Activated T-helper 1 cell treated with anti-CD3 and anti-CD28 coated beads, Interleukin-2, amount 50 U/mL, for 16 hours (primary cell): ENCODE measurements at places on chromosomes 7 and 10.

GRCh38 chr7:30166155-30166840, 31.5 kb downstream of the MTURN start:
- DNase-seq: no peak

DNA sequence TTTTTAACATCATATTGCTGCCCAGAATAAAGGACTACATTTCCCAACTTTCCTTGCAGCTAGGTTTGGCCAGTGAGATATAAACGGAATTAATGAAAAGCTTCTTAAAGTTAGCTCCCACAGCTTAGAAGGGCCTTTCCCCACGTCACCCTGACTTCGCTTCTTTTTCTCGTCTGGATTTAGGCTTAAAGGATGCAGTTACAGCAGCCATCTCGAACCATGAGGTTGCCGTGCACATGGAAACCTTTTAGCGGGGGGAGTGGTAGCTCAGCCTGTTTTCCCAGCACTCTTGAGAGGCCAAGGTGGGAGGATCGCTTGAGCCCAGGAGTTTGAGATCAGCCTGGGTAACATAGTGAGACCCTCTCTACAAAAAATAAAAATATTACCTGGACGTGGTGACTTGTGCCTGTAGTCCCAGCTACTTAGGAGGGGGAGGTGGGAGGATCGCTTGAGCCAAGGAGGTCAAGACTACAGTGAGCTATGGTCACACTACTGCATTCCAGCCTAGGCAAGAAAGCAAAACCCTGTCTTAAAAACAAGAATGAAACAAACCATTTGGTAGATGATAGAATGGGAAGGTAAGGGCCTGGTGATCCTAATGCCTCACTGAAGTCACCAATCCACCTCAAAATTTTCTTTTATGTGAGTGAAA, 64.3 kb upstream of the C1GALT1 start:
- no peak for DNase-seq

GRCh38 chr10:12531305-12532220, 182.2 kb downstream of the CAMK1D start:
- no peak for DNase-seq

- DNase-seq: no peak
Observed at GRCh38 chr10:43785252-43785651, 136.6 kb upstream of the ZNF32 start.

DNA sequence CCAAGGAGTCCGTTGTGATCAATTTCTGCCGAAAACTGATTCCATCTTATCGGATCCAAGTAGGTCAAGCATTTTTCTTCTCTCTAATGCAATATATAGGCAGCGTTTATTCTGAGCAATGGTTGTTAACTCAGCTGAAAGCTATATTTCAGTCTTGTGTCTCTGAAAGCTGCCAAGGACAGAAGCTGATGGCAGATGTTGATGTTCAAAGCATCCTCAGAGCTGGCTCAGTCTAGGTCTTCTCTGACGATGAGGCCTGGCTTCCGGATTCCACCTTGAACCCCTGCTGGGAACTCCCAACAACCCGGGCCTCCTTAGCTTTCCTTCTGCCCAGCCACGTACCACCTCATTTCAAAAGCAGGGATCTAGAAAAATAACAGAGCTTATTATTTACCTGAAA, 863.6 kb downstream of the NRG3 start:
- DNase-seq: no peak

- DNase-seq: no peak
Observed at GRCh38 chr7:116683786-116684185, 11.8 kb downstream of the MET start.

DNA sequence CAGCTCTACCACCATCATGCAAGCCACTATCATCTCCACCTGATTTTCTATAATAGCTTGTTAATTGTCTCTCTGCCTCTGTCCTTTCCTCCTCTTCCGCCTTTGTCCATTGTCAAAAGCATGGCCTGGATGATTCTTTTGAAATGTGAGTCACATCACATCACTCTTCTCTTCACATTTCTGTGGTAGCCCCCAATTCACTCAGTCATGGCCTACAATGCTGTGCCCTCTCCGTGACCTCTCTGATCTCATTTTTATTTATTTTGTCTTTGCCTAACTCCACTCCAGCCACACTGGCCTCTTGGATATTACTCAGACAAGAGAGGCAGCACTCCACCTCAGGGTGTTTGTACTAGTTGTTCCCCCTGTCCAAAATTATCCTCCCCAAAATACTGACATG, 4.9 kb upstream of the ABCB4 start:
- DNase-seq: no peak

DNA sequence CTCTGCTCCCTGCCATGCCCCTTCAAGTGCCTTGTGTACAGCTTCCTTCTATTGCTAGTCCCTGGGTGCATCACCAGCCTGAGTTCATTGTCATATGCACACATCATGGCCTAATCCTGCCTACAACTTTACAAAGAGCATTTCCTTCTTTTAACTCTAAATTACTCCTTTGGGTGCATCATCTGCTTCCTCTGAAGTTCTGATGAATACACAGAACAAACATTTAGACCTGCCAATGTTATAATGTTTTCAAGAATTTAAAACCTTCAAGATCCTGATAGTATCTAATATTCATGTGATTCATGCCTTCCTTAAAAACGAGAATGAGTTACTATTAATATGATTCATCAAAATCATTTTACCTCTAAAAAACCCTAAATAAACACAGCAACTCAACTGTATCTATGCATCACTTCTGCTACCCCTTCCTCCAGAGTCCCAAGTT, 357.1 kb downstream of the MAGI2 start:
- no peak for DNase-seq

DNA sequence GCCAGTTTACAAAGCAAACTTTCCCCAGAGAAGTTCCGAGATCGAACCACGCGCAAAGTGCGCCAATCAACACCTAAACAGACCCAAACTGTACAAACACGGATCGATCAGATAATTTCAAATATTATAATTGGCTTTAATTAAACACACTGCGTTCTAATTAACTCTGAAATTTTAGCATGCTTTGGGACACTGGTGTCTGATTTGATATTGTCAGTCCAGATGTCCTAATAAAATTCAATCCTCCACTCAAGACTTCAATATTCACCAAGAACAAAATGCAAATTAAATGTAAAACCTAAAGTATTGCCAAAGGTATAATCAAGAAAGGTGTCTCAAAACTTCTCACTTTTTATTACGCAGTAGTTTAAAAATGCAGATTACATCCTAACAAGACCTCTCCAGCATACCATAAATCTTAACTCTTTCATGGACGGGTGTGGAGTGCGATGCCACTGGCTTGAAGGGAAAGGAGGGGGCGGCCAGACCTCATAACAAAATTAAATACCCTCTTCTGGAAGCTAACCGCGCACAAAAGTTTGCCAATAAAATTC, 5.9 kb upstream of the EBF3 start:
- DNase-seq: no peak

DNA sequence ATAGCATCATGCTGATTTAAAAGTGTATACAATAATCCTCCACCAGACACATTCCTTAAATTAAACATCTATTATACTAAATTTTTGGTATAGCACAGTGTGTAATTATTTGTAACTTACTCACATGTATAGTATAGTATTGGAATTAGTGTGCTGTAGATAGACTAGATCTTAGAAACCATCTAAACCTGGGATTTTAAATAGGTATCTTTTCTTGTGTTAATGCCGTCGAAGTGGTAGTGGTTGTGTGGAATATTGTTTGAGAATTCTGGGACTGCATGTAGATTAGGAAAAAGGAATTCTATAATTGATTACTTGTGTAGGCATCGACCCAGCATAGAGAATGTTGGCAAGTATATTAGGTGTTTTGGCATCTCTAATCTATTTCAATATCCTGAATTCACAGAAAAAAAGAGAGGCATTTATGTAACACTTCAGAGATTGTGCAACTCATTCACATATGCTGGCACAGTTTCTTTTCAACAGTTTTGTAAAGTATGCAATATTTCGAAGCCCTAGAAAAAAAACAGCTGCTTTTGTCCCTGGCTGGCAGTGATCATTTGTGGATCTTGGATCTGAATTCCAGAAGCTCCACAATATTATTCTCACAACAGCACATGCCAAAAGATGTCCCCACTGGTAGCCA, 145.5 kb upstream of the AGR3 start:
- no peak for DNase-seq

- no peak for DNase-seq
Observed at GRCh38 chr10:26841733-26842317, 18.9 kb downstream of the ABI1 start.

- DNase-seq: no peak
Observed at GRCh38 chr7:16404636-16405035, 16.7 kb downstream of the CRPPA start.

DNA sequence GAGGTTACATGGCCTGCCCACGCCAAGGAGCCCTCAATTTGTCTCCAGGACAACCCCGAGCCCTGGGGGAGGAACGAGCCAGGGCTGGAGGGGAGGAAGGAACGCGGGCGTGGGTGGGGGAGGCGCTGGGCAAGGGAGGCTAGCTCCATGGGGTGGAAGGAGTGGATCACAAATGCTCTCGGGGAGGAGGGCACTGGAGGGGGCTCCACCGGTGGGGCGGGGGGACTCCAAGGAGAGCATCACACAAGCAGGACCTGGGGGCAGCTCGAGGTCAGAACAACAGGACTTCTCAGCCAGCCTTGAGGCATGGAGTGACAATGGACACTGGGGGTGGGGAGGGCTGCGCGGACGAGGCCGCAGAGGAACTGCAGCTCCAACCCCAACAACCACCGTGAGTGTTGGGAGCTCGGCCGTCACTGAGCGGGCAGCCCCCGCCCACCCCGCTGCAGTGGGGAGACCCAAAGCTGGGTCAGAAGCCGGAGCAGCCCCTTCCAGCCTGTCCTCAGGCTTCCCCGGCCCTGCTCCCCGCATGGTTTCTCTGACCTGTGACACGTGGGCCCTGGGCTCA, 41.1 kb downstream of the STK32C start:
- no peak for DNase-seq

GRCh38 chr7:116576350-116577319, 51.8 kb downstream of the CAV1 start:
- no peak for DNase-seq

- no peak for DNase-seq
Observed at GRCh38 chr7:155950898-155951553, 138.8 kb upstream of the SHH start.

- no peak for DNase-seq
Observed at GRCh38 chr10:103852856-103853255, 2.5 kb downstream of the SH3PXD2A start.

DNA sequence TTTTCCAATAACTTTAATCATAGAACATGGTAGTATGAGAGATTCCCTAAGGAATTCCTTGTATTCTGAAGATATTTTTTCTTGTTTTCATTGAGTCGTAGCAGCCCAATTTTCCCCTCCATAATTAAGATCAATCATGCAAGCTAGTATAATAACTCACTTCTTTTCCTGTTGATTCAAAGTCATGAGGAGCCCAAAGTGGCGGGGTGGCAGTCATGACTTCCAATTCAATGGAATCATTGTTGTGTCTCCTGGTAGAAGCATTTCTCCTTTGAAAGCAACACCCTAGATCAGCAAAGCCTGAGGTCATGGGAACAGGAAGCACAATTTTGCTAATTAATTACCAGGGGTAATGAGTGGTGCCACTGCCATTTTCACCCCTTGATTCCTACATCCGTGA, 77.6 kb upstream of the MAGI2 start:
- no peak for DNase-seq

- no peak for DNase-seq
Observed at GRCh38 chr10:12512332-12513002, 163.1 kb downstream of the CAMK1D start.

DNA sequence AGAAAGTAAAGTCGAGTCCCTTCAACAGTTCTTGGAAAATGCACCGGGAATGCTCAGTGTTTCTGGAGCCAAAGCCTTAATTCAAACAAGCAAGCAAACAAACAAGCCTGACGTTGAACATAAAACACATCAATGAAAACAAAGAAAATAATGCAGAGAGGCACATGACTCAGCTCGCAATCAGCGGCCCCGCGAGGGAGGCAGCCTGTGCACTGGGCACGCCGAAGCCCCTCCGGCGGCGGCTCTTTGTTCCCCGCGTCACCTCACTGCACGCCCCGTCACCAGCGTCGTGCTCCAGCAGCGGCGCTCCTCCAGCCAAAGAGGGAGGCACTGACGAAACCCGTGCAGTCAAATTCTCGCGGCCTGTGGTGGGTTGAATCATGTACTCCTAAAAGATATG, 151.5 kb downstream of the DNAJB6 start:
- DNase-seq: no peak
